ENCODE measurements at places on chromosomes 6 and 20.

- peak; percentile 27 for DNase-seq
Measured at GRCh38 chr6:128370072-128370471, 150.3 kb downstream of the PTPRK start.

- no peak for DNase-seq
Measured at GRCh38 chr6:128720891-128721290, 162.0 kb upstream of the LAMA2 start.

GRCh38 chr20:46151936-46152335, 33.8 kb downstream of the CD40 start:
- DNase-seq: no peak

GRCh38 chr6:142416686-142417085, 114.9 kb downstream of the ADGRG6 start:
- DNase-seq: no peak

- no peak for DNase-seq
Measured at GRCh38 chr6:110282412-110282811, 75.7 kb downstream of the METTL24 start.

GRCh38 chr6:154471609-154472362, 38.7 kb downstream of the CNKSR3 start:
- no peak for DNase-seq
